ENCODE measurements at places on chromosomes 7 and 10.

- DNase-seq, result no peak
These were observed 103.3 kb upstream of the GATA3 start for GRCh38 chr10:7950981-7951847.

- DNase-seq, result peak; percentile 67
These were observed 24.5 kb downstream of the FOXK1 start for GRCh38 chr7:4706384-4707216.

- DNase-seq, result no peak
These were observed 8.7 kb upstream of the COBL start for GRCh38 chr7:51325261-51325676.

DNA sequence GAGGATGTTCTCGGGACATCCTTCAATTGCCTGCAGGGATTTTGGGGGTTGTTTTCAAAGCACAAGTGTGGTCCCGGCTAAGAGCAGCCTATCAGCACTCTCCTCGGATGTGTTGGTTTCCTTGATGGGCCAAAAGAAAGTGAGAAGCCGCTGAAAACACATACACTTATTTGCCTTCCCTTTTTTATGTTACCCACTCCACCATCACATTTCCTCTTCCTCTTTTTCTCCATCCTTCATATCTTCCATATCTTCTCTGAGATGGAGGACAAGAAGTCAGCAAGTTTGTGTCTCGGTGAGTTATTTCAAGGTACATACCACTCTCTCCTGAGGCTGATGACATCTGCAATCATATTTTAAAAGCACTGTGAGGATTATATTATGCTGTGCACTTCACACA lies 64.0 kb downstream of the ZNF33B start:
- no peak for DNase-seq

DNA sequence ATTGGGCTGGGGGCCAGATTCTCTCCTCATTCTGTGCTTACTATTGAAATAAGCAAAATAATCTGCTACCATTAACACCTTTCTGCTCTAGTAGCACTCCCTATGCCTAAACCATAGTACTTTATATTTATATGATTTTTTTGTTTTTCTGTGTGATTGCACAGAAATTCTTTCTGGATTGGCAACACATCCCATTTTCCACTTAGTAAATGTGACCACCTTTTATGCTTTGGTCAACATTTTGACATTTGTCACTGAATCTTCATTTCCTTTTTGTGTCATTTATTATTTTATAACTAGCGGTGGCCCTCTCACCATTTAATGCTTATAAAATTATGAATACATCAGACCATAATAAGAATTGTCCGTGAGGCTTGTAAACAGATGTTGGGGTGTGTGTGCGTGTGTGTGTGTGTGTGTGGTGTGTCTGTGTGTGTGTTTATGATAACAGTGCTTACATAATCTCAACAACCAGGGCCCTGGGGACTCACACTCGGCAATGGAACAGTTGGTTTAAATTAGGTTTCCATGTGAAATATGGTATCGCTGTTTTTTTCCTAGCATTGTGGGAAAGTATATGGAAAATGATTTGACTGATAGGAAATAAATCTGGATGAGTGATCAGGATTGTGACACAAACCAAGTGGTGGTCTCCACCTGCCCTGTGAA lies 138.9 kb downstream of the NOC3L start:
- DNase-seq, result no peak

DNA sequence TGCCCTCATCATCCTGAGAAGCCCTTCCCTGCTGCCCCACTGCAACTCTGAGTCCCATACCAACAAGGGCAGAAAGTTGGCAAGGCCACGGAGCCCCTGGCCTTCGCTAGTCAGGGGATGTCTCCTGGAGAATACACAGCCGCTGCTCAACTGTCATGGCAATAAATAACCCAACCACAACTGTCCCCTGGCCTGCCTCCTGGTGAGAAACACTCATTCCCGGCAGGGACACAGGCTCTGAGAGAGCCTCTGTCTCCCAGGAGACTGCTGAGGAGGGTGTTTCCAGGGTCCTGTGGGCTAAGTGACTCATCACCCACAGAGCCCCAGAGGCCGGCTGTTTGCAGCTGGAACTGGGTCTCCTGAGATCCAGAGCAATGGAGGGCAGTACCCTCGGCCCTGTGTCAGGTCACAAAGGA lies 354.1 kb downstream of the TNS3 start:
- DNase-seq, result no peak

- no peak for DNase-seq
These were observed 155.0 kb downstream of the RTKN2 start for GRCh38 chr10:62113680-62114079.

- peak; percentile 61 for DNase-seq
These were observed 37.1 kb downstream of the STEAP4 start for GRCh38 chr7:88269586-88269985.

GRCh38 chr10:113000876-113001598 lies 51.0 kb downstream of the TCF7L2 start:
- no peak for DNase-seq

DNA sequence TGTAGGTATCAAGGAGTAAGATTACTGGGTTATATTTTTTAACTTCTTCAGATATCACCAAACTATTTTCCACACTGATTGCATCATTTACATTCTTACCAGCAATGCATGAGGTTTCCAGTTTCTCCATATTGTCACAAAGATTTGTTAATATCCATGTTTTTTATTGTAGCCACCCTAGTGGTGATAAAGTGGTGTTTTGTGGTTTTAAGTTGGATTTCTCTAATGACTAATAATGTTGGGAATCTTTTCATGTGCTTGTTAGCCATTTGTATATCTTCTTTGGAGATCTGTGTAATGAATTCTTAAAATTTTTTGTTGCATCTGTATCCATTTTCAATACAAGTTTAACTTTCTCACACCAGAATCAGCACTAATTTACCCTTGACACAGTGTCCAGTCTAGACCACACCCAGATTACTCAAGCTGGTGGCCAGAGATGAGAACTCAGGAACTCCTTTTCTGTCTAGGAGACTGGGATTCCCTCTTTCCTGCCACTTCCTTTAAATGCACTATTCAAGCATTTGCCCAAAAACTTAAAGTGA lies 67.0 kb upstream of the PLXDC2 start:
- DNase-seq, result peak; percentile 73

GRCh38 chr10:102965311-102965851 lies 47.3 kb downstream of the CNNM2 start:
- no peak for DNase-seq

DNA sequence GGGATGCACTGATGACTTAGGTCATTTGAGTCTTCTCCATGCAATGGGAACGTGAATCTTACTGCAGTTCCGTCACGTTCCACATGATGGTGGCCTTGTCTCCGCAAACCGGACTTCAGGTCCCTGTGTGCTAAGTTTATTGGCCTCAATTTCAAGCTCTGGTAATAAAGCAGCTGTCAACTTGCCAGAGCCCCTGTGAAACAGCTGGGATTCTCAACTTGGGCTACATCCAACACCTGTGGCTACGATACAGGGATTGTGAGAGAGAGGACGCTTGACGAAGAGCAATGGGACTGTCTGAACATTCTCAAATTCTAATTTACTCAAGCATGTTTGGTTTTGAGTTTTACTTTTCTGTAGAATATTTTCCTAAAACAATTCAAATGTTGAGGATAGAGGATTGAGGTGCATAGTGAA lies 174.2 kb downstream of the PTN start:
- no peak for DNase-seq

GRCh38 chr10:8064436-8064835 lies 9.9 kb downstream of the GATA3 start:
- no peak for DNase-seq

- DNase-seq, result no peak
These were observed 86.8 kb downstream of the NPS start for GRCh38 chr10:127635882-127636281.

- DNase-seq, result no peak
These were observed 31.5 kb upstream of the SH2D4B start for GRCh38 chr10:80506189-80506575.

DNA sequence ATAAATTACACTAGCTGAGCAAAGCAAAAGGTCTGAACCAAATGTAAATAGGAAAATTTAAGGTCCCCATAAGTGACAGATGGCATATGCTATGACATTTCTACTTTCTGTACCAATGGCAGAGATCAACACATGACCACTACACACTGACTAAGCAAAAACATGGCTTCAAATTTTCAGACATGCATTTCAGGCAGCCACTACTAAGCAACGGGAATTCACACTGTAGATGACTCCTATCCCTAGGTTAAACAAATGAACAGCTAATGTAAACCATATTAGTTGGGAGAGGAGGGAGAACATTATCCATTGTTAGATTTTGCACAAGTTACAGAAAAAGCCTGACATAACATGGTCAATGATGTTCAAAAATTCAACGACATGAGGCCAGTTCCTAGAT lies 11.4 kb upstream of the KIF20B start:
- DNase-seq, result no peak

- DNase-seq, result no peak
These were observed 10.8 kb upstream of the CPA5 start for GRCh38 chr7:130333832-130334231.

- DNase-seq, result no peak
These were observed 23.5 kb downstream of the ADK start for GRCh38 chr10:74174521-74174920.
